Spleen (tissue), 13 donors: ENCODE measurements at places on chromosomes 2 and 18.

DNA sequence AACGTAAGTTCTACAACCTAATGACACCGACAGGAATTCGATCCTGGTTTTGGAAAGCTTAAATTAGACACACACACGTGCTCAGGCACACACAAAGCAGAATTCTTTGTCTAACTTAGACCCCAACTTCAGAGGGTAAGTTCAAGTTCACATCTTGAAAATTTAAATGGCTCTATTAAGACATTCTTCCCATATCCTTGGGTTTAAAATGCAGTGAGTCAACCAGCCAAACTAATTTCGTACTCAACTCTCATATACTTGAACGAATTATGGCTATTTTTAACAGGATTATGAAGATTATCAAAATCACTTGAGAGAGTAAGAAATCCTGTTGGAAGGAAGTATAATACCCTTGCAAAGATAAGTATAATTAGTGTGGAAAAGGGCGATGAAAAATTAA lies 53.2 kb upstream of the ARL4C start:
- H3K27me3 ChIP-seq: no peaks in the 10 kb centered on the region
- DNase-seq: no peak
- peaks cover 12% of the 10 kb centered on the region for H3K4me1 ChIP-seq
- no peak overlapping the region for H3K4me3 ChIP-seq
- H3K27ac ChIP-seq: no peak overlapping the region
- no peaks in the 10 kb centered on the region for H3K36me3 ChIP-seq

GRCh38 chr2:191905336-191905735 lies 58.4 kb upstream of the CAVIN2 start:
- no peaks in the 10 kb centered on the region for H3K4me1 ChIP-seq
- H3K27me3 ChIP-seq: no peaks in the 10 kb centered on the region
- no peak overlapping the region for H3K4me3 ChIP-seq
- H3K27ac ChIP-seq: no peak overlapping the region
- DNase-seq: no peak

DNA sequence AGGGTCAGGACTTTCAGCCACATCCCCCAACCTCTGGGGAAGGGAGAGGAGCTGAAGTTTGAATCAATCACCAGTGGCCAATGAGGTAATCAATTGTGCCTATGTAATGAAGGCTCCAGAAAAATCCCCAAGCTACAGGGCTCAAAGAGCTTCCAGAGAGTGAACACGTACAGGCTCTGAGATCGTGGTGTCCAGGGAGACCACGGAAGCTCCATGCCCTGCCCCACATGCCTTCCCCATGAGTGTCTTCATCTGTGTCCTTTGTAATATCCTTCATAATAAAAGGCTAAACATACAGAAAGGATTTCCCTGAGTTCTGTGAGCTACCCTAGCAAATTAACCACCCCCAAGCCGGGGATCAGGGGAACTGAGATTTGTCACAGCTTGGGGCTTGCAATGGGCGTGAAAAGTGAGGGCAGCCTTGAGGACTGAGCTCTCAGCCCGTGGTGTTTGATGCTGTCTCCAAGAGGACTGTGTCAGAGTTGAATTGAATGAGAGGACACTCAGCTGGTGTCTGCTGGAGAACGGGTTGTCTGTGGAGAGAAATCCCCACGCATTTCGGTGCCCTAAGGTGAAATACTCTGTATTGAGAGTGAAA lies 25.5 kb upstream of the TUBB6 start:
- no peak for DNase-seq
- H3K27ac ChIP-seq: no peak overlapping the region
- H3K4me3 ChIP-seq: no peak overlapping the region
- H3K27me3 ChIP-seq: peaks cover 17% of the 10 kb centered on the region
- no peaks in the 10 kb centered on the region for H3K36me3 ChIP-seq

DNA sequence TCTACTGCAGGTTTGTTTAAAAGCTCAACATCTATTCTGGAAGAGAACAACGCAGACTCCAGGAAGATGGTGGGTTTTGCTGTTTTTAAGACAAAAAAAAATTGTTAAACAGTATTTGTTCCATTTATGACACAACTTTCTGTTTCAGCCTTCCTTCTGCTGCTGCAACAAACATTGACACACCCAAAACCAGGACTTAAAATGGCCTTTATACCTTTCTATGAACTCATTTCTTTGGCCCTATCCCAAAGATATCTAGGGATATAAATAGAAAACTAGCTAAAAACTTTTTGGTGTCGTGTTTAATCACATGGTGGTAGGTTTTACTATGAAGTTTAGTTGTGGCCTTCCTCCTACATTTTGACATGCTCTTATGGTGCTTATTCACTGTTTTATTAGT lies 964 bp upstream of the GALNT3 start:
- H3K27me3 ChIP-seq: peaks cover 4% of the 10 kb centered on the region
- peak overlapping the region; percentile 87 for H3K27ac ChIP-seq
- no peak for DNase-seq
- H3K4me3 ChIP-seq: peak overlapping the region; percentile 74

- H3K27ac ChIP-seq: no peak overlapping the region
- no peaks in the 10 kb centered on the region for H3K36me3 ChIP-seq
- no peak overlapping the region for H3K4me3 ChIP-seq
- no peaks in the 10 kb centered on the region for H3K4me1 ChIP-seq
Measured at GRCh38 chr2:157312866-157313486, 12.6 kb downstream of the ERMN start.
